ENCODE measurements at places on chromosomes 1 and 21.
A peak's percentile ranks its signal among the peaks of the same experiment; 100 is the strongest.

DNA sequence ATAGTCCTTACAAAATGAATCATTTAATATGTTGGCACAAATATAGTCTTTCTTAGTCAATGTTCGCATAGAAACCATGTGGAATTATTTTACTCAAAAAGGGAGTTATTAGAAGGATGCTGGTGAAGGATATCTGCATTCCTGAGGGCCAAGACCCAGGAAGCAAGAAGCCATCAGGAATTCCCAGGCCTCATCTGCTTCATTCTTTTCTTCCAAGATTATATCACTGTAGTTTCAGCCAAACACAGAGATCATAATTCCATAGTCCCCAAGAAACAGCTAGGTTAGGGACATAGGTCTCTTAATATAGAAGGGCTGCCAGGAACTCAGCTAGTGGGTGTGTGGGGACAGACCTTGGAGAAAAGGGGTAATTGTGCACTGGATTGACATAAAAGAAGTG, 28.6 kb upstream of the DISC1 start:
- DNase-seq = no peak

- peak; percentile 61 for DNase-seq
Measured at GRCh38 chr1:103514920-103515503, 10.5 kb upstream of the RNPC3 start.

DNA sequence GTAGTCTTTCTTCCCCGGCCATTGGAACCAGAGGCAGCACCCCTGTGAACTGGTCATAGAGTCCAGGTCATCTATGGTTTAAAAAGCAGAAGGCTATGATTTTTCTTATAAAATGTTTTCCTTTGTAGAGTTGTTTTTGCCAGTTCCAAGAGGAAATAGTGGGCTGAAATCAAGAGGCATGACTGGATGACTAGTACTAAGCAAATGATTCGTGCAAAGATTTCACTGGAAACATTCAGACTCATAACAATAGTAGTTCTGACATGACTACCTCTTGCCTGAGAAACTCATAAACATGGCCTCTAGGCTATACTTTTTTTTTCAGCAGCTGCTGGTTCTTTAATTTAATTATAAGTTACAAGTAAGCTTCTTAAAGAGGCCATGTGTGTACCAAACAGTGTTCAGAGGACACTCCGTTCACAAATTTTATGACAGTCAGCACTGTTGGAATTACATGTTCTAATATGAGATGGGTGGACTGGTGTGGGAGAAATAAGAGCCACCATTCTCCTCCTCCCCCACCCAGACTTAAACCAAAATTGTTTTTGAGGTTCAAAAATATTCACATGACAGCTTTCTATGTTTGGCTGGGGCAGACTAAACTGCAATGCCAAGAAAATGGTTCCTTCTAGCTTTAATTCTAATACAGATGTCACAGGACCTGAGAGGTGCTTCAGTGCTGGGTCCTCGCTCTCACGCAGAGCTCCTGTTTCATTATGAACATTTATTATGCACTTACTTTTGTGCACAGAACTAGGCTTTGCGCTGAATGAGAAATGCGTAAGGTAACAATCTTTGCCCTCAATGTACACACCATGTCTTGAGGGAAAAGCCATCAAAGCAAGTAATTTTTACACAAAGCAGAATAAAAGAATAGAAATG, 147.5 kb downstream of the ZC3H11B start:
- DNase-seq = no peak

DNA sequence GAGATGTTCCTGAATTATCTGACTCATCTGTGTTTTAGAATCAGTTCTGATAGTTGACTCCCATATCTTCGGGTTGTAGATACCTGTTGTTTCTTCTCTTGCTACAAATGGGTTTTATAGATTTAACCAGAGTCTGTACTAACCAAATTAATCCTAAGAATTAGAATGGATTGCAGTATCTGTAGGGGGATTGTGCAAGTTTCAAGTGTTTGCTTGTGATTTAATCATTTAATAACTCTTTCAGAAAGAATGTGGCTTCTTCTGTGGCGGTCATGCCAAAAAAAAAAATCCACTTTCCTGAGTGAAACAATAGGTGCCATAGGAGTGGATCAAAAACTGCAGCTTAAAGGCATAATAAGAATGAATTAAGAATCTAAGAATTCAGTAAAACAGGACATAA, 9.4 kb downstream of the IPO9 start:
- no peak for DNase-seq

DNA sequence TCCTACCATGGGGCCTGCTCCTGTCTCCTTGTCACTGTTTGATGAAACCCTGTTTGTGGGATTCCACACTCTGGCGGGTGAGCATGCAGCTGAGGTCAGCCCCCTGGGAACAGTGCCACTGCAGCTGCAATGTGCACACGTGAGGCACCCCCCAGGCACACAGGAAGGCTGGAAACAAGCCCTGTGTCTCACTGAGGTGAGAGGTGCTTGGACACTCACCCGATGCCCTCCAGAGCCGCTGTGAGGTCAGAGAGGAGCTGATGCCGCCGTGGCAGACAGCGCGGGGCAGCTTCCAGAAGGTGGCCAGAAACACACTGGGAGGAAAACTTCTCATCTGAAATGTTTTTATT, 49.7 kb downstream of the SLX9 start:
- DNase-seq = peak; percentile 55

GRCh38 chr21:44890961-44891541, 17.6 kb upstream of the PTTG1IP start:
- DNase-seq = no peak

DNA sequence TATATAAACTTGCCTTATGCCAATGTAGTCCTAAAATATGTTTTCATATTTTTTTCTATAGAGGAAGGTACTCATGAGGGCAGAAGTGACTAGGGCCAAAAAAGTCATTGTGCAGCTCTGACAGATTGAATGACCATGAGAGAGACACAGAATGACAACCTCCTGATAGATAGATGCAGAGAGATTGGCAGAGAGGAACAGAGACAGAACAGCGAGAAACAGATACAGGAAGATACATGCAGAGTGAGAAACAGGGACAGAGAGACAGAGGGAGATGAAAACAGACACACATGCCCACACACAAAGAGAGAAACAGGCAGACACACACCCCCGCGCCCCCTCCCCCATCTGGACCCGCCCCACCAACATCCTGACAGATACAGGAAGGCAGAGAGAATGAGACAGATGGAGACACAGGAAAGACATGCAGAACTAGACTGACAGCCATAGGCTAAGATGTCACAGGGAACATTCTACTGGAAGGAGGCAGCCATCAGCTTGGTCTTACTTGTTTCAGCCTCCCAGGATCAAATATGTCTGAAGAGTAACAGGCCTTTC, 211.1 kb downstream of the ST6GALNAC3 start:
- peak; percentile 47 for DNase-seq

GRCh38 chr1:212513586-212513985, 80.9 kb downstream of the NENF start:
- DNase-seq = peak; percentile 48

DNA sequence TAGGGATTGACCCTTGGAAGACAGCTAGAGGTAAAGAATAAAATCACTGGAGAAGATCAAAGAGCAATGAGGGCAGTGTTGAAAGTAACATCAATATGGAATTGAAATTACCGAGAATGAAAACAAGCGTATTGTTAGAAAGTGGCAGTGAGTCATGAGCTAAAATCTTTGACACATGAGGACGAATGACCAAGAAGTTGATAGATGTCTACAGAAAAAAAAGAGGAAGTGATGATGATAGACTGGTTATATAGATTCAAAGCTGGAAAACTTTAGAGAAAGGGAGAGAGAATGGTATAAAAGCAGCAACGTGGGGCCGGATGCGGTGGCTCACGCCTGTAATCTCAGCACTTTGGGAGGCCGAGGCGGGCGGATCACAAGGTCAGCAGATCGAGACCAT, 12.5 kb upstream of the DNM3 start:
- DNase-seq = no peak

- peak; percentile 77 for DNase-seq
Measured at GRCh38 chr21:34771512-34772028, 102.8 kb downstream of the CLIC6 start.

GRCh38 chr1:183019860-183020259, 3.4 kb upstream of the LAMC1 start:
- peak; percentile 95 for DNase-seq

DNA sequence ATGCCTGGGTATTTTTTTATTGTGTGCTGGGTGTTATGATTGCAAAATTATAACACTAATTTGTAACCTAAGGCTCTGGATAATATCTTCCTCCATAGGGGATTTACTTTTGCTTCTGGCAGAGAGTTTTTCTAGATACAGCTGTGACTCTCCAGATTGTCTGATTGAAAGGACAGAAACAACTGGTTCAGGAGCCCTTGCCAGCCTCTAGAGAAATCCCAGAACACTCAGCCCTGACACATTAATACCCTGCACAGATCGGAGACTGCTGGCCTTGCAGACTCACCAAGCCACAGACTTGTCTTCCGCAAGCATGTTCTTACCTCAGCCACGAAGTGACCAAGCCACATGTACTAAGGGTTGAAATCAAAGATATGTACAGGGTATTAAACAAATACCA, 10.7 kb downstream of the C1orf146 start:
- DNase-seq = no peak

DNA sequence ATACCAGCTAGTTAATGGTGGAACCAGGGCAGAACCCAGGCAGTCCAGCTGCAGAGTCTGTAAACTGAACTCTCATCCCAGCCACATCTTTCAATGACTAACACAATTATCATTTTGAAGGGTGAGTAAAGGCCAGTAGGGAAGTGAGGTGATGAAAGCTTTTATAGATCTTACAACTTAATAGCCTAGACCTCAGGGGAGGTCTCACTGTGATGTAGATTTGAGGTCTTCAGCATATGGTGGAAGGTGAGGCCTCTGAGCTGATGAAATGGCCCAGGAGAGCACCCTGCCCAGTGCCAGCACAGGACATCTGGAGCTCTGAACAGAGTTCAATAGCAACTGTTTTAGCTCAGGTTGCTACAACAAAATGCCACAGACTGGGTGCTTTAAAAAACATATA, 44.8 kb upstream of the POU2F1 start:
- no peak for DNase-seq

DNA sequence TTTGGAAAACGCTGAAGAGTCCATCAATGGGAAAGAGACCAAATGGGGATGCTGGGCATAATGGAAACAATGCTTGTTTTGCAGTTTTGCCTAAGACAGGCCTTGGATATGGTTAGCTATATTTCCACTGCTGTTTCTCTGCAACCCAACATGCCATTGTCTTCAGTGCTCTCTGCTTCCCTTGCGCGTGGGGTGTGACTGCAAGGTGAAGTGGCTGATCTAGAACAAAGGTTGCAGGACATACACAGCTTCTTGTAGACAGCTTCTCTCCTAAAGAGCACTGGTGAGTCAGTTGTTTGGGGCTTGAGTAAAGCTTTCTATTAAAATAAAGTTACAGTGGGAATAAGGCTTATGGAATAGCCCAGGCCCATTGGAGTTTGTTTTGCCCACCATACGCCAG, 33.0 kb downstream of the RUNX1 start:
- no peak for DNase-seq

DNA sequence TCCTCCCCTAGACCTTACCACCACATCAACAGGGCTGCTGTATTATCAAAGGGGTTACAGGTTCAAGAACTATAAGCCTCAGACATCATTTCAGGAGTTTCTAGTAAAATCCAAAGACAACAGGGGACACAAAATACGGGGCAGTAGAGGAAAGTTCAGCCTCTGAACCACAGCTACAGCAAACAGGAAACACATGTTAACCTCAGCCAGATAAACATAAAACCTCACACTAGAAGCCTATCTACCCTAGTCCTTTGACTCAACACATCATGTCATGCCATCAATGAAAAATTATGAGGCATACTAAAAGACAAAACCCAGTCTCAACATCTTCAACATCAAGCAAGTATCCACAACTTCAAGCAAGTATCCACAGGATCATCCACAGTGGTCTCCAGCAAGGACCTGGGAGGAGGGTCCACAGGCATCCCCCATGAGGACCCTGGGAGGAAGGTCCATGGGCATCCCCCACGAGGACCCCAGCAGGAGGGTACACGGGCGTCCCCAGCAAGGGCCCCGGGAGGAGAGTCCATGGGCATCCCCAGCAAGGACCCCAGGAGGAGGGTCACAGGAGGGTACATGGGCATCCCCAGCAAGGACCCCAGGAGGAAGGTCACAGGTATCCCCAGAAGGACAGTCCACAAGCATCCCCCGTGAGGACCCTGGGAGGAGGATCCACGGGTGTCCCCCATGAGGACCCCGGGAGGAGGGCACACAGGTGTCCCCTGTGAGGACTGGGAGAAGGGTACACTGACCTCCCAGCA, 440.0 kb downstream of the MATN1 start:
- no peak for DNase-seq

DNA sequence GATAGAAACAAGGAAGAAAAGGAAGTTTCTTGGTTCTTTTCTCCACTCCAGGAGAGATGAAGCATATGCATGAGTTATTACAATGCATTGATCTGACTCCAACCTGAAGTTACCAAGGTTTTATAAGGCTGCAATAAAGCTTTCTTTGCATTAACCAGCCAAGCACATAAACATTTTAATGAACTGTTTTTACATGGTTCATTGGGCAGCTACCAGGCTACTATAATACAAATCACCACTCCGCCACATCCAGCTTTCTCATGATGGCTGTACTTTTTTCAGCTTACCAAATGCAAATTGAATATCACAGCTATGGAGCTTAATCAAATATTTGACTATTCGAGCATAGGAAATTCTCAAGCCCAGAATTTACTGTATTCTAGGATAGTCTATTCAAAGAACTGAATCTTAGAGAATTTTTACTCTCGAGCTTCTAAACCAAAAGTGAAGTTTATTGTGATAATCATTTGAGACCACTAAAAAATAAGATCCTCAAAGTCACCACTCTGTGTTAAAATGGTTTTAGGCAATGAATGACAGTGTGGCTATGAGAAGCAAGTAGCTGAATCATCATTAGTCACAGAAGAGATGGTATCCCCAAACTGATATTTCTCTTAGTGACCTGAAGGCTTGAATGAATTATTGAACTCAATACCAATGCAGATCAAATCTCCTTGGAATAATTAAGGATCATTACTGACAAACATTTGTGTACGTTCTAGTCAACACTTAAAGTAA, 58.6 kb upstream of the ZNF281 start:
- DNase-seq = no peak

GRCh38 chr1:203456577-203456976, 19.0 kb upstream of the PRELP start:
- no peak for DNase-seq

DNA sequence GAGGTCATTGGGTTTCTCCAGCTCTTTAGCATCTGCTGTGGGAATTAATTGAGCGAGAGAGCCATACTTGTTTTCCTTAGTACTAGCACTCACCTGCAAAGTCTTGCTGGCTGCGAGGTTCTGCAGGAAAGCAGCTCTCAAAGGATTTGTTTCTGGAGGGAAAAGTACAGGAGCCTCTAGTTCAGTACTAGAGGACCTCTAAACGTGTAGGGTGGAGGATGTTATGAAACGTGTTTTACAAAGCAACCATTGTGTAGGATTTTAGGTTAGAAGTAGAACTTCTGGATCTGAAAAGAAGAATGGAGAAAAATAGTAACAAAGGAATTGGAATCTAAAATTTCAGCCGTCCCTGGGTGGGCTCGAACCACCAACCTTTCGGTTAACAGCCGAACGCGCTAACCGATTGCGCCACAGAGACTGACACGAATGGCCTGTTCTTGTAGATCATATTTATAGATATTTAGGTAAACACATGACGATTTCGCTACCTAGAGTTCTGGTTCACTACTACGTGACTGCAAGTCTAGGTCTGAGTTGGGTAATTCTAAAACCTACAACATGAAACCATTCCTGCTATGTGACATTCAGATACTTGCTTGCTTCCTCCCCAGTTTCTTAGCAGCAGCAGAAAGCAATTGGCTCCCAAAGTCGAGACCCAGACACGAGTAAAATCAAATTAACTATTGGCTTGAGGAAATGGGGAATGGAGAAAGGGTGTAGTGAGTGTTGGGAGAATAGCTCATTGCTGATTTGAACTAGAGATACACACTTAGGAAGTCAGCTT, 60.2 kb upstream of the CFAP126 start:
- peak; percentile 25 for DNase-seq

- no peak for DNase-seq
Measured at GRCh38 chr1:10539411-10540043, 64.8 kb downstream of the PEX14 start.

Measured in lung microvascular endothelial cell (primary cell).